Activated CD8-positive, alpha-beta memory T cell treated with anti-CD3 and anti-CD28 coated beads for 1 hour (primary cell): ENCODE measurements at places on chromosomes 11 and 22.

- DNase-seq: no peak
These were observed 1252.7 kb downstream of the BRD1 start for GRCh38 chr22:48574776-48575617.

- no peak for DNase-seq
These were observed 21.4 kb downstream of the RELT start for GRCh38 chr11:73397468-73398131.

DNA sequence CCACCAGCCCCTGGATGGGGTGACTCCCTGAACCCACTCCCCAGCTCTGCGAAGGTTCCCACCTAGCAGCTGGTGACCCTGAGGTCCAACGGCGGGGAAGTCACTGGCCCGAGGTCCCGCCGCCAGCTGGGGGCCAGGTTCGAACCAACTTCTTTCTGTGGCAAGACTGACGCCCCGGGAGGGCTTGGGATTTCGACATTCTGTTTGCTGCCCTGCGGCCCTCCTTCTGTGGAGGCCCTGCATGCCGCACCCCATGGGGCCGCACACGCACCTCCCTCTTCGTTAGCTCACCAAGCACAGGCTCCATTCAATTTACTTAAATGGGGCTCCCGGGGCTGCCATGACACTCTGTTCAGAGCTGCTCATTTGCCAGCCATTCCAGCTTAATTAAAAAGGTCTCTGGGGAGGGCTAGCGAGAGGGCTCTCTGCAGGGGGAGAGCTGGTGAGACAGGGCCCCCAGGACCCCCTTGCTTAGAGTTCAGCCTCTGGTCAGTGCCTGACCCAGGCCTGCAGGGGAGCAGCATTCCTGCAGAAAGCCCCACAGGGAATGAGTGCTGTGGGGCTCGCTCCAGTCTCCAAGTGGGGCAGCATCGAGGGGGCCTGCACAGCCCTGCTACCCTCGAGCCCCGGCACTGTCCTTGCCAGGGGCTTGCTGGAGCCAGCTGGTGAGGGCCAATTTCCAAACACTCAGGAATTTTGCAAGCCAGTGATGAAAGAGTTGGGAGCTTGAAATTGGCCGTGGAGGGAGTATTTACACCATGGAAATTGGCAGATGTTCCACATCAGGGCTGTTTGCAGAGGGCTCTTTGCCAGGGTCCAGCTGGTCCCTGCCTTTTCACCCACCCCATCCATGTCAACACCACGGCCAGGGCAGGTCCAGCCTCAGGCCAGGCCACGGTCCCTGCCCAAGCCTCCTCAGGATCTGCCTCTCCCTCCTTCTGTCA, 80.8 kb downstream of the CACNA1I start:
- no peak for DNase-seq

GRCh38 chr22:30424534-30425326, 838 bp upstream of the MTFP1 start:
- DNase-seq: no peak

GRCh38 chr11:56705784-56706396, 7.0 kb downstream of the OR9G1 start:
- no peak for DNase-seq

DNA sequence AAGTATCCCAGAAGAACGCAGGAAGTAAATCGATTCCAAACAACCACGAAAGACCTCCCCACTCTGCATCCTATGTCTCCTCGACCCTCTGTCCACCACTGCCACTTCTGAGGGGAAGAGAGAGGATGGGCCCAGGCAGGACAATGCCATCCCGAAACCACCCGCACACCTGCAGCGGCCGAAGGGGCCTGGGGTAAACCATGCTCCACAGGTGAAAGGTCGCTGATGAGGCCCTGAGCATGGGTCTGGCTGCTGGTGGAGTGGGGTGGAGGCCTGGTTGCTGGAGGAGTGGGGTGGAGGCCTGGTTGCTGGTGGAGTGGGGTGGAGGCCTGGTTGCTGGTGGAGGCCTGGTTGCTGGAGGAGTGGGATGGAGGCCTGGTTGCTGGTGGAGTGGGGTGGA, 13.1 kb downstream of the TOLLIP start:
- no peak for DNase-seq

DNA sequence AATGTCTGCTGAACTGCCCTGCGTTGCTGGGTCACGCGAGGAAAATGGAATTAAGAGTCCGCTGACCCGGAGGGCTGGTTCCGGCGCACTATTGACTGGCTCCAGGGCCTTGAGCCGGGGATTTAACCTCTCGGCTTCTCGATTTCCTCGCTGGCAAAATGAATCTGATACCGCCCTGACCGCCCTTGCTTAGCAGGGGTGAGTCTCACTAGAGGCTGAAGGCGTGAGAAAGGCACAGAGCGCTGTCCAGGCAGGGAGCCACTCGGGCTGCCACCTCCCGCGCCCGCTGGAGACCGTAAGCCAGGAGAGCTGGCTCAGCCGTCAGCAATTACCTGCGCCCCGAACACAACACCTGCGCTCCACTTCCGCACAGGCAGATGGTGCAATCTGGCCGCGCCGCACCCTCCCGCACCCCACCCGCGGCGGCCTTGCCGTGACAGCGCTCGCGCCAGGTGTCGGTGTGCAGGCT, 65.6 kb downstream of the BUD13 start:
- no peak for DNase-seq

DNA sequence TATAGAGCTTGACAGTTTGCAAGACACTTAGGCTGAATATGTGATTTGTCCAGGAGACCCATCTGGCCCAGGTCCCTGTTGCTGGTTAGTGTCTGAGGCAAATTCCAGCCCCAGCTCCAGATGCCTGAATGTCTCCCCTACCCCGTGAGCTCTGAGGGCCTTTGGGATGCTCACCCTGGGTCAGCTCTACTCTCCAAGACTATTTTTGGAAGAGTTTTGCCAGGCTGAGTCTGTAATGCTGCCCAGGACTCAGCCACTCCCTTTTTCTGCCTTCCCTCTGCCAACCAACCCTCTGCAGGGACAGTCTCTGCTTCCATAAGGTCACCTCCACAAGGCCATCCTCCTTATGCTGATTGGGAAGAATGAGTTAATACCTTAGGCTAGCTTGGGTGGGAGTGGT, 66.3 kb downstream of the CABIN1 start:
- no peak for DNase-seq

DNA sequence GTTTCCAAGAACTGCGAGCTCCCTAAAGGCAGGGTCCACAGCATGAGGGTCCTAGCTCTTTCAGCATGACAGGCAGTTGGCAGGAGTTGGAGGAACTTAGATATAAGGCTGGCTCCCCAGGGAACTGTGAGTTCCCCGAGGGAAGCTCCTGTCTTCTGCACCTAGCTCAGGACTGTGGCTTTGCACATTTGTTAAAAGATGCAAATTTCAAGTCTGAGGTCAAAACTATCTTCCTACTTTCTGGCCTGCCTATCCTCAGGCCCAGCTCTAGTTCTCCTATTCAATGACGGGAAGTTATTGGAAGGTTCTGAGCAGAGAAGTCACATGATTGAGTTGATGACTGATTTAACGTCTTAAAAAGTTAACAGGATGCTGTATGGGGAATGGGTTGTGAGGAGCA, 11.7 kb upstream of the UCP3 start:
- no peak for DNase-seq

DNA sequence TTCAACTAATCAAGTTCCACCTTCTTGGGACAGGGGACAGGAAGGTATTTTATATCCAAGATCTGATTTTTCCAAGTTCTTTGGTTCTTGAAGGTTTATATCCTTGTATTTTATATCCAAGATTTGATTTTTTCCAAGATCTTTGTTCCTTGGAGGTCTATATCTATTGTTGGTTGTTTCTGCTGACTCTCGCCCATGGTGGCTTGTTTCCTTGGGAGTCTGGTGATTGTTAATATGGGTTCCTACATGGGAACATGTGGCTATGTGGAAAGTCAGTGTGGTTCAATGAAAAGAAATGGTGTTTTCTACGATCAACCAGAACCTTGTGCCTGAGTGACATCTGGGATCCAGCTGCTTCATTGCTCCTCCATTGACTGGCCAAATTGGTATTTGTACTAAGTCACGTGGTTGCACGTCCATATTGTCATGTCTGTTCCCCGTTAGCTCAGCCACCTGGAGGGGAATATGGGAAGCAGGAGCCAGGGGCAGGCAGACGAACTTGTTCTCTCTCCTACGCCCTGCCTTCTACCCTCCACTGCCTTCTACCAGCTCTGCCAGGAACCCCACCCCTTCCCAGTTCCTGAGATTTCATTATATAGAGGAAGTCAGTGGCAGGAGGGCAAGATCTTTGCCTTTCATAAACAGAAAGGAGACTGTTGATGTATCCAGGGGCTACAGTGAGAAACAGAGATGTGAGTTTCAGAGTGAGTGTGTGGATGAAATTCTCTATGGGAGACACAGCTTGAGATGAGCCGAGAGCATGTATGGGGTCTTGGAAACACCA, 11.1 kb upstream of the CSF2RB start:
- DNase-seq: no peak

GRCh38 chr11:73404048-73404447, 27.8 kb downstream of the RELT start:
- no peak for DNase-seq

DNA sequence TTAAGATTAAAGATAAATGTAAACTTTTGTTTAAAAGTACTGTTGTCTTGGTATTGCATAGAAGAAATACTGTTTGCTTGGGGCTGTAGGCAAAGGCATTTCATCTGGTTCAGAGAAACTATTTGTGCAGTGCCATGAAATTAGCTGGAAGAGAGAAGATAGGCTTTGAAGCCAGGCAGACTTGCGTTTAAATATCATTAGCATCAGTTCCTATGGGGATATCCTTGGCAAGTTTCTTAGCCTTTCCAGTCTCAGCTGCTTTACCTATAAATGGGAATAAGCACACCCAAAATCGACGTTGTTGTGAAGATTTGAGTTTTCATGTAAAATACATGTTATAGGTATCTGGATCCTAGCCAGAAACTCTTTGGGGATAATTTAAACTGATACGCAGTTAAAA, 133.9 kb downstream of the FBXO7 start:
- DNase-seq: no peak
